ENCODE measurements at places on chromosomes 5 and 9. TPM values are rescaled to one million over a fixed set of nuclear protein-coding genes. Genes with fewer than 3 reads are reported as not detected.

The PCDHGA9 gene
- total RNA-seq = 1.9 TPM

The SEMA5A gene
- 1.6 TPM for total RNA-seq

The DMGDH gene
- 1.9 TPM for total RNA-seq

The GRAMD2B gene
- total RNA-seq = 26.6 TPM

Measured in epithelial cell of proximal tubule (primary cell).